ENCODE measurements at places on chromosomes 13 and 19. TPM values are rescaled to one million over a fixed set of nuclear protein-coding genes. Genes with fewer than 3 reads are reported as not detected.

DNA sequence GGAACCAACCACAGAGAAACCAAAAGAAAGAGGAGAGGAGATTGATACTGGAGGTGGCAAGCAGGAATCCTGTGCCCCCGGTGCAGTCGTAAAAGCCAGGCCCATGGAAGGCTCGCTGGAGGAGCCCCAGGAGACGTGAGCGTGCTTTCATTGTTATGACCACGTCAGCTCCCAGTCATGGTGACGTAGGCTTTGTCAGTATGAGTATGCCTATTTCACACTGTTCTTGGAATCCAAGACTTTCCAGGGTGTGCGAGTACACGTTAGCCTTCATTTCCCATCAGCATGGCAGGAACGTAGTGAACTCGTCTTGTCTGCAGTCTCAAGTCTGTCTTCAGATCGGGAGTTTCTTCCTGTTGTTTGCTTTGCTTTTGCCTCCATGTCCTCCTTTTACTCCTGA is 15.4 kb upstream of the CHAMP1 start:
- no peak overlapping the region for H3K27ac ChIP-seq
- no peaks in the 10 kb centered on the region for H3K27me3 ChIP-seq
- H3K4me1 ChIP-seq, result no peaks in the 10 kb centered on the region
- DNase-seq, result peak; percentile 20
- H3K36me3 ChIP-seq, result peaks cover 54% of the 10 kb centered on the region

FGF22 gene
- total RNA-seq, result 0.61 TPM

GRCh38 chr19:52237771-52238400 is 31.5 kb upstream of the ZNF766 start:
- peak; percentile 77 for DNase-seq
- no peaks in the 10 kb centered on the region for H3K27me3 ChIP-seq
- no peak overlapping the region for H3K27ac ChIP-seq
- no peak overlapping the region for H3K4me3 ChIP-seq

ITM2B gene
- total RNA-seq, result 890 TPM

DNA sequence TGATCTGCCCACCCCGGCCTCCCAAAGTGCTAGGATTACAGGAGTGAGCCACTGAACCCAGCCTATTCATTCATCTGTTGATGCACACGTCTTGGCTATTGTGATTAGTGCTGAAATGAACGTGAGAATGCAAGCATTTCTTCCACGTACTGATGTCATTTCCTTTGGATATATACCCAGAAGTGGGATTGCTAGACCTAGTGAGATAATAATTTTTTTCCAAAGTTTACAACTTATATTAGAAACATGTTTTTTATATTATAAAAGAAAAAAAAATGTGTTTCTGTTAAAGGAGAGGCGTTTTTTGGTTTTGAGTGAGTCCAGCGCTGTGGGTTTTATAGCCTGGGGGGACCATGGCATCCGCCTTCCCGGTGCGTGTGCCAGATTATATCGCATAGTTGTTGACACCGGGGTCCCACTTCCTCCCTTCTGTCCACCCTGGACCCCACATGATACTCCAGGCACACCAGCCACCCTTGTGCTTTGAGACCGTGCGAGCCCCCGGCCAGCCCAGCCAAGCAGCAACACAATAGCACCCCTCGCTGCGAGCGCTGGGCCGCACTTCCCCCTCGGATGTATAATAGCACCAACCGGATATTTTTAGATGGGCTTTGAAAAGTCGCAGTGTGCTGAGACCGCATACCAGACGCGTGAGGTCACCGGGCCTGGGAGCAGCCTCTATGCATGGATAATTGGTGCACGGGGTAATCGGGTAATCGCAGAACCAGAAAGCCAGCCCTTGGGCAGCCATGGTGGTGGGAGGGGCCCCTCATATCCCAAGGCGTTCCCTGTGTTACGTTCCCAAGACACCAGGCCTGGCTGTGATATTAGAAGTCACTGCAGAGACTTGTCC is 59.6 kb downstream of the MYO9B start:
- no peak overlapping the region for H3K4me3 ChIP-seq
- no peaks in the 10 kb centered on the region for H3K27me3 ChIP-seq
- peak; percentile 94 for DNase-seq
- H3K4me1 ChIP-seq, result peaks cover 100% of the 10 kb centered on the region
- no peaks in the 10 kb centered on the region for H3K36me3 ChIP-seq

GRCh38 chr13:22399801-22400420 is 729.0 kb downstream of the FGF9 start:
- no peaks in the 10 kb centered on the region for H3K4me1 ChIP-seq
- no peak overlapping the region for H3K4me3 ChIP-seq
- no peaks in the 10 kb centered on the region for H3K36me3 ChIP-seq
- DNase-seq, result no peak

SLC25A41 gene
- not detected for total RNA-seq

- H3K27me3 ChIP-seq, result no peaks in the 10 kb centered on the region
- no peak overlapping the region for H3K4me3 ChIP-seq
- H3K36me3 ChIP-seq, result no peaks in the 10 kb centered on the region
- DNase-seq, result no peak
- H3K27ac ChIP-seq, result no peak overlapping the region
- H3K4me1 ChIP-seq, result no peaks in the 10 kb centered on the region
These were observed 8.2 kb upstream of the PAN3 start for GRCh38 chr13:28129911-28130693.

KRTDAP gene
- total RNA-seq, result not detected

RHPN2 gene
- total RNA-seq, result 3.6 TPM

GRCh38 chr13:103517066-103517767 is 451.0 kb upstream of the SLC10A2 start:
- no peak overlapping the region for H3K27ac ChIP-seq
- no peaks in the 10 kb centered on the region for H3K4me1 ChIP-seq
- no peak for DNase-seq
- H3K4me3 ChIP-seq, result no peak overlapping the region
- H3K36me3 ChIP-seq, result no peaks in the 10 kb centered on the region
- H3K27me3 ChIP-seq, result no peaks in the 10 kb centered on the region

LIM2 gene
- total RNA-seq, result not detected

PDX1 gene
- total RNA-seq, result not detected

GRCh38 chr13:49932066-49932465 is 4.1 kb downstream of the SPRYD7 start:
- H3K27me3 ChIP-seq, result no peaks in the 10 kb centered on the region
- H3K4me3 ChIP-seq, result no peak overlapping the region
- H3K27ac ChIP-seq, result no peak overlapping the region
- no peak for DNase-seq

DNA sequence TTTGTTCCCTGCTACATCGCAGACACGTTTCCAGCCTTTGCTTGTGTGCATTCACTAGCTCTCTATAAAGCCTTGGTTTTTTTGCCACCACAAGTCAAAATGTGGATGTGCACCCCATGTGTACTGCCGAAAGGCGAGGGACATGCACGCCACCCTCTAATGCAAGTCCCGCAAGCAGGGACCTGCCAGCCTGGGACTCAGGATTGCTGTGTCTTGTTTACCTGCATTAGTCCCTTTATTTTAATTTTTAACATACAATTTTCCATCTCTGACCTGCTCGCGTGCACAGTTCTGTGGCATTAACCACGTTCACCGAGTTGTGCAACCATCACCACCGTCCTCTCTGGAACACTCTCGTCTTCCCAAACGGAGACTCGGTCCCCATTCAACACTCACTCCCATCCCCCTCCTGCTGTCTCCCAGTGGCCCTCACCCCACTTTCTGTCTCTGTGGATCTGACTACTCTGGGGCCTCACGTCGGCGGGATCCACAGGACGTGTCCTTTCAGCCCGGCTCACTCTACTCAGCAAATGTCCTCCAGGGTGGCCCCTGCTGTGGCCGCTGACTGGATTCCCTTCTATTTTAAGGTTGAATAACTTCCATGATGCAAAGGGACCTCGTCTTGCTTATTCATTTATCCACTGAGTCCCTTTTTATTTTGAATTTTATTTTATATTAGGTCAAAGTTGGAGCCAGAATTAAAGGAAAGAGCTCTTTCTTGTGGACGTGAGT is 58.4 kb downstream of the RASA3 start:
- H3K27ac ChIP-seq, result no peak overlapping the region
- H3K4me3 ChIP-seq, result no peak overlapping the region
- no peak for DNase-seq
- H3K36me3 ChIP-seq, result peaks cover 15% of the 10 kb centered on the region

DNA sequence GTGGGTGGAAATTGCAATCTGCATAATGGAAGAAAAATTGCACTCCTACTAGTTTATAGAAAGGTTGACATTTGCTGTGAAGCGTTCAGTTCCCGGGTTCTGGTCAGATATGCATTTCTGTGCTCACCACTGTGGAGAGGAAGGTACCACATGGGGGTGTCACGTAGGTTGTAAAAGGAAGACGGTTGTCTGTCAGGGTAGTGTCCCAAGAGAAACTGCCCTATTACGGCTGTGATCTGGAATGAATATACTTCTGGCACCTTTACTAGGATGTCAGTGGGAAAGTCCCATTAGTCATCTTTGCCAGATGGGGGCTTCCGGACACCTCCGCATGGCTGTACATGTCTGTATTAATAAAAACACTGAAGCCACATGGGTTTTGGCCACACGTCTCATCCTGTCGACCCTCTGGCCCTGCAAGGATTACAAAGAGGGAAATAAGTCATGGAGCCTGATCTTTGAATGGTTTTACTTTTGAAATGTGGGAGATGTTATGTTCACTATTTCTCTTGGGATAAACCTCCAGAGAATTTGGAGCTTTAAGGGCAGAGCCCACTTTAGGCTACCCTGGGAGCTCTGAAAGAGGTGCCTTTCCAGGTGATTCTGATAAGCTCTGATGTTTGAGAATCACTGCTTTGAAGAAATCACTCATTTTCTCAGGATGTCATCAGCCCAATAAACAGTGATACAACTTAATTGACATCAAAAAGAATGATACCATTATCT is 133.9 kb downstream of the AKAP11 start:
- H3K27ac ChIP-seq, result no peak overlapping the region
- H3K36me3 ChIP-seq, result no peaks in the 10 kb centered on the region
- H3K4me1 ChIP-seq, result peaks cover 11% of the 10 kb centered on the region
- no peaks in the 10 kb centered on the region for H3K27me3 ChIP-seq
- H3K4me3 ChIP-seq, result no peak overlapping the region
